ENCODE measurements at places on chromosomes 1 and 21.

- DNase-seq, result no peak
These were observed 5.6 kb downstream of the JAK1 start for GRCh38 chr1:64960731-64961130.

GRCh38 chr1:171550050-171550449, 64.7 kb downstream of the PRRC2C start:
- peak; percentile 40 for DNase-seq

DNA sequence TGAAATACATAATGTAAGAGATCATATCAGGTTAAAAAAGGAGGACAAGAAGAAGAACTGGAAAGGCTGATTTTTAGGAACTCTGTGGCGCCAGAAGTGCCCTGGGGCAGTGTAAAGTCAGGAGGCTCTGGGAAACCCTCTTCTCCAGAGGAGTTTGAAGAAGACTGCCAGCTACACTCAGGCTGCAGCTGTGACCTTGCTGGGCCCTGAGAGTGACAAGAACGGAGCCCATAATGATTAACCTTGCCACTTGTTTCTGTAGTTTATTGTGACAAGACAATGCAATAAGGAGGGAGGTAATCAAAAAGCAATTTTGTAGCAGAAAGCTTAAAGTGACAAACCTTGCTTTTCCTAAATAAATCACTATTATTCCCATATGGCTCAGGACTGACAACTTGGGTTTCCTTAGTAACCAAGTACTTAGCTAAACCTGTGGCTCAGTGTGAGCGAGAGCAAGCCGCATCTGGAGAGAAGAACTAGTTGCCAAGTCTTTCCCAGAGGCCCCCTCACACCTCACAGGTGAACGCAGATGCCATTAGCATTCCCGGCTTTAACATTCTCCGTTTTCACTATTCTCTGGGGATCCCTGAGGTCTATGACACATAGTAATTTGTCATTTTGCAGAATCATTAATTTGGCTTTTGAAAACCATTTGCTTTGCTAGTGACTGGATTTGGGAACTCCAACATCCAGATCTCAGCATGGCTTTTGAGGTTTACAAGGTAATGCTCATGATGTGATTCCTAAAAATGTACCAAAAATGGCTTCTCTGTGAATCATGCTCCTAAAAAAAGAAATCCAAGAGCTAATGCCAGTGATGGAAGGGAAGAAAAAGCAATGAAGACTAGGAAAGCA, 115.9 kb downstream of the OMA1 start:
- DNase-seq, result no peak

- no peak for DNase-seq
These were observed 95.0 kb downstream of the CDC42BPA start for GRCh38 chr1:227223171-227223806.

DNA sequence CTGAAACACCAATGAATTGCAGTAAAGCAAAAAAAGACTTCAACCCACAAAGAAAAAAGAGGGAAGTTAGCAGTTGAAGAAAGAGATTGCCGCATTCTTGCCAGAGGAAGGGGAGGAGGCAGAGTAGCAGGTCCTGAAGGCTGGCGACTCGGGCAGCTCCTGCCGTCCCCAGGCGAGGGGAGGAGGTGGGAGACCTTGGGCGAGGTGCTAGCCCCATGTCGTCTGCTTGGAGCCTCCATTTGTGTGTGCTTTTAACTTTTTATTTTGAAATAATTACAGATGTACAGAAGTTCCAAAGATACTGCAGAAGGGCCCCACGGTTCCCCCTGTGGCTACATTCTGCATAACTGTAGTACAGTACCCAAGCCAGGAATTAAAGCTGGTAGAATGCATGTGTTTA, 6.7 kb downstream of the TRPM2 start:
- DNase-seq, result no peak

DNA sequence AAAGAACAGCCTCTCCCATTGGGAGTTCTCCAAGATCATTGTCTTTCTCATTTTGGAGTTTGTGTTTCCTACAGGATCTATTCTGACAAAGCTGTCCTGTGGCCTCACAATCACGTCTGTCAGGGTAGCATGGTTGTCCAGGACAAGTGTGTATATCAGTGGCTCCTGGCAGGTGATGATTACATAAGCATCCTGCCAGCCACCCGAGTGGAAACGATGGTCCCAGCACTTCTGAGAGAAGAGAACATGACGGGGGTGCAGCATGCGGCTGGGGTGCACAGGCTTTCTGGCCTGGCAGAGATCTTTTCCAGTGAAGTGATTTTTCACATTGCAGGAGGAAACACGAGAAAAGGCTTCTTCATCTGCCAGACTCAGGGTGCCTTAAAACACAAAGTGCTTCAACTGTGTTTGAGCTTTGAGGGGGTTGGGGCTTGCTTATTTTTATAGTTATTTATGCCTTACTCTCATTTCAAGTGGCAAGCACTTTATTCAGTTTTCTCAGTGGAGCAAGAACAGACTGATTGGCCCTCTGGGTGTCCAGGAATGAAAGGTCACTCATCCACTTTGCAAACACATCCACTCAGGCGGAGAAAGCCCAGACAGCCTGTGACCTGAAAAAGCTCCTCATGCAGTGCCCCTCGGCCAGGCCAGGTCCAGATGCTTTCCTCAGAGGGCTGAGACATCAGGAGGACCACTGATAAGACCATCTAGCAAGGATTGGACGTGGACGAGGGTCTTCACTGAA, 186.0 kb downstream of the DUSP10 start:
- DNase-seq, result no peak

- no peak for DNase-seq
These were observed 408.3 kb downstream of the DSCAM start for GRCh38 chr21:40438616-40439015.

- no peak for DNase-seq
These were observed 45.7 kb upstream of the PROX1 start for GRCh38 chr1:213942061-213942460.

- no peak for DNase-seq
These were observed 5.5 kb upstream of the CD244 start for GRCh38 chr1:160868141-160868540.

- DNase-seq, result no peak
These were observed 11.5 kb downstream of the RIMS3 start for GRCh38 chr1:40653851-40654537.

GRCh38 chr1:115951560-115951959, 24.8 kb upstream of the SLC22A15 start:
- DNase-seq, result no peak

GRCh38 chr1:161068306-161069234, 1.1 kb downstream of the ARHGAP30 start:
- no peak for DNase-seq

DNA sequence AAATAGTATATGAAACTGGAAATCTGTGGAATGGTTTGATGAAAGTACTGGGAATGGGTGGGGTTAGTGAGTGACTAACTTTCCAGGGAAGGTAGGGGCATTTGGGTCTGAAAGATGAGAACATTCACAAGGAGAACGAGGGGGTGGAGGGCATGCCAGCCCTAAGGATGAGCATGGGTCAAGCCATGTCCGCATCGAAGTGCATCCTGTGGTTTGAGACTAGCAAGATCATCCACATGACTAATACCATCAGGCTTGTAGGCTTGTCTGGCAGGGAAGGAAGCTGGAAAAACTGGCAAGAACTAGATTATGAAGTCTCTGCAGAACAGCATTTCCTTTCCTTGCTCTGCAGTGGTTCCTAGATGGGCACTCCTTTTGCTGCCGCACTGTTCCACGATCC, 70.4 kb upstream of the UBE2U start:
- peak; percentile 56 for DNase-seq

GRCh38 chr1:215599418-215600074, 32.4 kb downstream of the KCTD3 start:
- no peak for DNase-seq

- no peak for DNase-seq
These were observed 6.5 kb upstream of the C2CD4D start for GRCh38 chr1:151846062-151846568.

DNA sequence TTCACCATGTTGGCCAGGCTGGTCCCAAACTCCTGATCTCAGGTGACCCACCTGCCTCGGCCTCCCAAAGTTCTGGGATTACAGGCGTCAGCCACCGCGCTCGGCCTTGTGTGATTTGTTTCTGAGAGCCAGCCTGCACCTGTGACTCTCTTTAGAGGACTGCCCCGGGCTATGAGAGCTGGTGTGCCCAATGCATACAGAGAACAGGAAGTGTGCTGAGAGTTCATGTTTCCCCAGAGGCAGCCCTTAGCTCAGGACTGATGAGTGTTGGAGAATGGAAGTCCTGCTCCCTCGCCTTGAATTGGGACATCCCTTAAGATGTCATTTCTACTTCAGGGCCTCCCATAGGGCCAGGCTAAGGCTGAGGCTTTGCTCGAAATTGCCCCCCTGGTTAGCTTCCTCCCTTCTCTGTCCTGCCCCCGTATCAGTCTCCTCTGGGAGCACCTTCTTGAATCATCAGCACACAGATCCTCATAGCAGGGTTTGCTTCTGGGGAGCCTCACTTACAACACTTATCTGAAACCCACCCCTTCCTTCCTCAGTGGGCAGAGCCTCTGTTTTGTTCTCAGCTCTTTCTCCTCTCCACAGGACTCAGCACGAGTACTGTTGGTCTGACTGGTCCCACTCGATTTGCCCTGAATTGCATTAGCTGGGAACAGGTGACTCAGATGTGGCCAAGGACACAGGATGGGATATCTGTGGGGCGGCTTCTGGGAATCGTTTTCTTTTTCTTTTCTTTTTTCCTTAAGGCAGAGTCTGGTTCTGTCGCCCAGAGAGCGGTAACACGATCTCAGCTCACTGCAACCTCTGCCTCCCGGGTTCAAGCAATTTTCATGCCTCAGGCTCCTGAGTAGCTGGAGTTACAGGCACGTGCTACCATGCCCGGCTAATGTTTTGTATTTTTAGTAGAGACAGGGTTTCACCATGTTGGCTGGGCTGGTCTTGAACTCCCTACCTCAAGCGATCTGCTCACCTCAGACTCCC, 80.1 kb downstream of the UBIAD1 start:
- no peak for DNase-seq

DNA sequence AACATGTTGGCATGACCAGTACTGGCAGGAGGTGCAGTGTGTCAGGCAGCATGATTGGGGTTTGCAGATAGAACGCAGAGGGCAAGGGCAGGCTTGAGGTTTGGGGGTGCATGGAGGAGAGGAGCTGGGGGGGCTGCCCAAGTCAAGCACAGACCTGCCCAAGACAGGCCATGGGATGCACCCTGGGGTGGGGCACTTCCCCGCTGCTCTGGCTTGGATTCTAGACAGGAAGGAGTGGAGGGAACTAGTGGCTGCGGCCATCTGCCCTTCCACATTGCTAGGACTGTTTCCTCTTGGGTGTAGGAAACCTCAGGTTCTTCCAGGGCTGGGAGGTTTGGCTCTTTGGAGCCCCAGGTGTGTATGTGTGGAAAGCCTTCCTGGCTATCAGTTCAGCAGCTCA, 3.0 kb downstream of the PDXK start:
- DNase-seq, result no peak

- DNase-seq, result no peak
These were observed 18.7 kb downstream of the MIER1 start for GRCh38 chr1:66943361-66943969.

- DNase-seq, result no peak
These were observed 31.8 kb upstream of the JUN start for GRCh38 chr1:58815686-58816071.

- DNase-seq, result no peak
These were observed 24.3 kb upstream of the IKBKE start for GRCh38 chr1:206445911-206446356.
